NCI-H1417 treated with DMSO at 0.1 percent for 48 hours (cell line): ENCODE measurements at places on chromosomes 5 and 9.

- no peak for DNase-seq
Observed at GRCh38 chr9:86201474-86202337, 57.8 kb downstream of the C9orf153 start.

GRCh38 chr5:68032216-68032762 is 183.3 kb upstream of the PIK3R1 start:
- no peak for DNase-seq

- DNase-seq, result no peak
Observed at GRCh38 chr5:140870221-140871201, 1.8 kb downstream of the PCDHA11 start.

DNA sequence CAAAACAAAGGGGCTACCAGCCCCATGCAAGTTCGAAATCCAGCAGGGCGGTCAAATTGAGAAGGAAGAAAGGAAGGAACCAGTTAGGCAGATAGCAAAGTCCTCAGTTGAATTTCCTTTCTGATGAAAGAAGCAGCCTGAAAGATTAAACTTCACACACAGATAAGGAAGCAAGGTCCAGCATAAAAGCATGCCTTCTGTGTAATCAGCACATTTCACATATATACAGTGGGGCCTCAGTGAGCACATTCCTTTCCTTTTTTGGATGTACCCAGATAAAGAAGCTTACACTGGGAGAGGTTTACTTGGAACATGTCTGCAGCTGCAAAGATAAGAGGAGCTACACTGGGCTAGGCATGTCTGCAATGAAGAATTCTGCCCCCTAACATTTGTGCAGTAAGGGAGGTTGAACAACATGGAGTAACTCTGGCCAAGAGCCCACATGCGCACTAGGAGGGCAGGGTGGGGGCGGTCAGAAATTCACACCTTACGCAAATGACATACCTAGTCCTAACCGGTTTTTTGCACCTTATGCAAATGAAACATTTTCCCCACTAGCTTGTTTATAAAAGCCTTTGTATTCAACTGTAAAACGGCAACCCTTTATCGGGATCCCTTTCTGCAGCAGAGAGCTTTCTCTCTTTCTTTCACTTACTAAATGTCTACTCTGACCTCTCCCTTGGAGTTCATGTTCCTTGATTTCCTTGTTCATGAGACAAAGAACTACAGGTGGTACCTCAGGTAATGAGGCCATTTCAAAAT is 149.7 kb upstream of the FBXL17 start:
- DNase-seq, result no peak

DNA sequence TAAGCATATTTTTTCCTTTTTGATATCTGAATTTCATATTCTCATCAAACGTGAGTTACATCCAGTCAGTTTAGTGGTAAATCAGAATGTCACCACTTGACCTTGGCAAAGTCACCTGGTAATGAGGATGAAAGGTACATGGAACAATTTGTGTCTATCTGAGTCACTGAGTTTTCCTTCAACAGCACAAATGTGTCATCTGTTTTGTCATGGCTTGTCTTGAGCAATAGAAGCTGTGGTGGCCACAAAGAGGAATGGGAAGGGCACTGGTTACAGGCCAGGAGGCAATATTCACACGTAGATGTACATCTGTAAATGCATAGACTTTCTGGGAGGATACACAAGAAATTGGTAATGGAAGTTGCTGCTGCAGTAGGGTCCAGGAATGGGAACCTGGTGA is 8.4 kb upstream of the ZNF474 start:
- no peak for DNase-seq

- DNase-seq, result no peak
Observed at GRCh38 chr5:144567421-144567780, 396.7 kb downstream of the KCTD16 start.

DNA sequence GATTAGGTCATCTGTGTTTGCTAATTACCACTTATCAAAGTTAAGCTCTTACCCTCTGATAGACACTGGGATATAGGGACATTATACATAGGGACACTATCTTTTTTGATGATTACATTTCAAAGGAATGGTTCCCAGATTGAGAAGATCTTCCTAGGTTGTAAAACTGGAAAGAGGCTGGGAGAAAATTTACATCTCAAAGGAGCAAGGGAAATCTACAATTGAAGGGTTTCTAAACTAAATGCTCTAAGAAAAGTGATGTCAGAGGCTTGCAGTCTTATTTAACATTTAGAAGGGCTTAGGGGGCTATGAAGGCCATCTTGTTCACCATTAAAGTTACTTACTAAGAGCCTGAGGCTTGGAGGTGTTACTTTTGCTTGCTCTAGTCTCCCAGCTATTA is 242.8 kb downstream of the PRR16 start:
- DNase-seq, result no peak

GRCh38 chr5:178576591-178577351 is 13.4 kb downstream of the COL23A1 start:
- DNase-seq, result no peak

GRCh38 chr5:56305001-56305950 is 72.1 kb upstream of the ANKRD55 start:
- no peak for DNase-seq

GRCh38 chr5:113203916-113204315 is 227.3 kb downstream of the DCP2 start:
- DNase-seq, result no peak

GRCh38 chr5:151270599-151270998 is 17.6 kb downstream of the GM2A start:
- DNase-seq, result no peak

DNA sequence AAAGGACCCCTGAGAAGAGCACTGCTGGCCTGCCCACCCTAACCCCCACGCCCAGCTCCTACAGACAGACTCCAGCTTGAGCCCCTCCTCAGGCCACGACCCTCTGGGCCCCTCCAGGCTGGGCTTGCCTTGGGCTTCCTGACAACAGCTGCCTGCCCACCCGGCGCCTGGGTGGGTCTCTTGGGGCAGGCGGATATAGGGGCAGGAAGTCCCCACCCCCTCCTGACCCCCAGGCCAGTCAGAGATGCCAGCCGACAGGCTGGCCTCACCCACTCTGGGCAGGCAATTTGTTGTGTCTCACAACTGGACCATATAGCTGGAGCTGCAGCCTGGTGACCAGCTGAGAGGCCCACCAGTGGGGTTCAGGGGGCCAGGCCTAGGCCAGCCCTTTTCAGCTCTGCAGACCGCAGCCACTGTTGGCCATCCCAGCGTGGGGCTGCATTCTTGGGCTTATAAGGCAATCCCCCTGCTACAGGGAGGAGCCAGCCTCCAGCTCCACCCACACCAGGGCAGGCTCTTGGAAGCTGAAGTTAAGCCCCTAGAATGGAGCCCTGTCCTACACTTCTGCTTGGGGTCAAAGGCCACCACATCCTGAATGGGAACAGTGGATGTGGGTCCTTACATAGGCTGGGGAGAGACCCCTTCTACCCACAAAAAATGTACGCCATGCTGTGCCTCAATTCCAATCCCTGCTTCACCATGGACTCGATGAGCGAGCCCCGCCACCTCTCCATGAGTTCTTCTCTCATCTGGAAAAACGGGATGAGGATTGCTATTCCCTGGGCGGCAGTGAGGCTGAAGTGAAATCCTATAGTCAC is 2.0 kb downstream of the PDLIM7 start:
- DNase-seq, result no peak

DNA sequence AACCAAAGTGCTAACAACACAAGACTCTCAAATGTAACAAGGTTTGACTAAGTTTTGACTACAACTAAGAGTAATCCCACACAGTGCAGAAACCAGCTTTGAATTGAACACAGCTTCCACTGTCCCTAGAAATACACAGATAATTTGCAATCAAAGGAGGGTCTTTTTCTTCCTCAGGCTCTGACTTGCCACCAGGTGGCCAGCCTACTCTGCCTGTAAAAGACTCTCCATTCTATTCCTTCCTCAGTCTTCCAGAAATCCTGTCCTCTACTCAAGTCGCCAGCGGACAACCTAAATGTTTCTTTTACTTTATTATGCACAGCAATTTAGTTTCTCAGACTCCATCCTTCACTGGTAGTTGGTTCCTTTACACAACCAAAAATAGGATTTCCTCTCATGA is 32.2 kb upstream of the MCTP1 start:
- DNase-seq, result no peak

- no peak for DNase-seq
Observed at GRCh38 chr9:38685535-38685934, 34.4 kb downstream of the FAM240B start.

DNA sequence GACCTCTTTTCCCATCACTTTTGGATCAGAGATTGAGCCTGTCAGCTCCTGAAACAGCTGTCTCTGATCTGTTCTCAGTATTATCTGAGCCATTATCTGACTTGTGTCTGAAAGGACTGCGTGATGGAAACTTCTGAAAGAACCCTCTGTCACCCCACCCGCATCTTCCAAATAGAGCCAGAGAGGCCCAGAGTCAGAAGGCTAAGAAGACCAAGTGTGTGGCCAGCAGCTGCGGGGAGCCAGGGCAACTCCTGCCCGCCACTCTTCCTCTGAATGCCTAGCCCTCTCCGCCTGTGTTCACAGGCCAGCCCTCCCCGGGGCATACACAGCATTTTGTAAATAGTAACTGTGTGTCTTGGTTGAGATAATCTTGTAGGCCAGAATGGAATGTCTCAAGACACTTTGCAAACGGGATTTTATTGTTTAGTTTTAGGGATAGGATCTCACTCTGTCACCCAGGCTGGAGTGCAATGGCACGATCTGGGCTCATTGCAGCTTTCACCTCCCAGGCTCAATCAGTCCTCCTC is 92.7 kb downstream of the AOPEP start:
- DNase-seq, result no peak

DNA sequence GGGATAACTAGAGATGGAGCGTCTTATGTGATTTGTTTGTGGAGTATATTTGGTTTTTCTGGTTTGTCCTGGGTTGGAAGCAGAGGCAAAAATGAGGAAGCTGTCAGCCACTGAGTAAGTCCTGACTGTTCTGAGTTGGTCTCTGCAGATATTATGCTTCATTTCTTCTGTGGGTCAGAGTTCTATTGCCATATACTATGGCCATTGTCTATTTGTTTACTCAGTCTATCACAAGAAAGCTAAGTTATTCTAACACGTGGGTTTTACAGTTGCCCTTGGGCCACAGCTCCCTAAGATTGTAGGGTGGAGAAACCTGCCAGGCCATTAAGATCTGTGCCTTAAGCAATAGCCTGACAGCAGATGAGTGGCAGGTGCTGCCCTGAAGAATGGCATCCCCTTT is 3.0 kb upstream of the CTSV start:
- no peak for DNase-seq

GRCh38 chr5:113675166-113675565 is 161.7 kb downstream of the YTHDC2 start:
- DNase-seq, result no peak

DNA sequence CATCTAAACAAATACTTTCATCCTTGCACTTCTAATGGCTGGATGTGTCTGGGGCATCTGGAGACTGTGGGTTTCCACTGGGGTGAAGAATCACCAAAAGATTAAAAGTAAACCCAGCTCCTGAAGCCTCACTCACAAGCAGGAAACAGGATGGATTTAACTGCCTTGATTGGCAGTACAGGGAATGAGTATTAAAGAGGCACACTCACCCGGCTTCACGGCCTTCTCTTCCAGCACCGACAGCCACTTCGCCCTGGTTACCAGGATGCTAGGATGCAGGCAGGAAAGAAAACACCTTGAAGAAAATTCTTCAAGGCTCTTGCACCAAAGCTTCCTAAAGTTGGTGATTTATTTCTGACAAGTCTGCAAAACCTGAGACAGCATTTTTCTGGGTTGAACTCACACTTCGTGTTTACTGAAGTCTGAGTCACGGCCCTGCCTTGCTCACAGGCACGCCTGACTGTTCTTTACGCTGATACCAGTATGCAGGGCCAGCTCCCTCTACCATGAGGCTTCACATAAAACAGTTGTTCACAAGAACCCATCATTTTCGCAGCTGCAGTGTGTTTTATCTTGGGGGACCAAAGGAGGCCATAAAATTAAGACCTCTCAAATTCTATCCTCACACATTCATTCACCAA is 56.5 kb upstream of the ZNF354A start:
- DNase-seq, result no peak

- DNase-seq, result no peak
Observed at GRCh38 chr5:125410537-125411070, 664.2 kb upstream of the ZNF608 start.

GRCh38 chr5:54742417-54742891 is 224.9 kb downstream of the SNX18 start:
- DNase-seq, result no peak

- DNase-seq, result no peak
Observed at GRCh38 chr9:135572233-135572632, 10.7 kb downstream of the PAEP start.

GRCh38 chr5:73830646-73831045 is 204.7 kb downstream of the ARHGEF28 start:
- no peak for DNase-seq

- DNase-seq, result no peak
Observed at GRCh38 chr9:80502306-80502705, 930.5 kb downstream of the TLE4 start.

GRCh38 chr5:33433303-33434240 is 7.2 kb upstream of the TARS1 start:
- DNase-seq, result no peak

DNA sequence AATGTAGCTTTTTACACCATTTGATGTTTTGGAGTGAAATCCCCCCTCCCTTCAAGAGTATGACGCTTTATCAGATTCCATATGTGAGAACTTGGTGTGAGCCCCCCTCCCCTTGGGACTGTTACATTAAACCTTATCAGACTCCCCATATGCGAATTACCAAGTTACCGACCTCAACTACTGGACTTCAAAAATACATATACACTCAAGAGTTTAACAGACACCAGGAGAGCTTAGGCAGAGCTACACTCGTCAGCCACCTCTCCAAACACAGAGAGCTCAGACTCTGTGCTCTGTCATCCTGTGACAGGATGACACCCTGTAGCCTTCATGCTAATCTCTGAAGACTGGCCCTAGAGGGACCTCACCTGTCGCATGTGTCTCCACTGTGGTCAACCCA is 50.2 kb downstream of the FAM114A2 start:
- DNase-seq, result no peak

GRCh38 chr5:59917121-59917520 is 23.6 kb upstream of the PDE4D start:
- DNase-seq, result no peak

GRCh38 chr5:152560512-152561137 is 155.5 kb upstream of the NMUR2 start:
- no peak for DNase-seq

DNA sequence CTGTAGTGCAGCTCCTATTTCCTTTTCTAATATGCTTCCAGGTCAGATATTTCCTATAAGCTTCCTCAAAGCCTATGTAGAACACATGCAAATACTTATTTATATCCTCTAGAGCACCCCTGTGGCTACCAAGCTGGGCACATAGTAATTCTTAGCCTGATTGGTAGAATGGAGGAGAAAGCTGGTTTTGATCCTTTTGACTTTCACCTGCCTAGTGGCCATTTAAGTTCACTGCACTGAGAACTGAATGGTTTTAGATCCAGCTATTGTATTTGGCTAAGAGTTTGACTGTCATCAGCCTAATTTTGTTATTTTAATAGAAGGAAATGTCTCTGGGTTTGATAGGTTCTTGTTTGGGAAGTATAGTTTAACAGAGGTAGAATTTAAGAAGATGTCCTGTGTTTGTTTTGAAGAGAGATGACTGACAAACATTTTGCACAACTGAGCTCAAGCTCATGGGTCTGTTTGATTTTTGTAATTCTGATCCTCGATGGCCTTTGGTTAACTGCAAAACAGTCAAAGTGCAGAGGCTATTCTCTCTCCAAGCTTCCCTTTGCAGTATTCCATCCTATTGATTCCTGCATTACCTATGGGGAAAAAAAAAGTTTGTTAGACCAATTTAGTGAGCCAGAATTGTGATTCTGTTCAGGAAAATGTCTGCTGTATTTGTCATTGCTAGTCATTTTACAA is 85.4 kb downstream of the KCNN2 start:
- no peak for DNase-seq
